ENCODE measurements at places on chromosomes 5 and 9.

- DNase-seq: peak; percentile 11
Measured at GRCh38 chr5:156420665-156421064, 93.7 kb downstream of the SGCD start.

DNA sequence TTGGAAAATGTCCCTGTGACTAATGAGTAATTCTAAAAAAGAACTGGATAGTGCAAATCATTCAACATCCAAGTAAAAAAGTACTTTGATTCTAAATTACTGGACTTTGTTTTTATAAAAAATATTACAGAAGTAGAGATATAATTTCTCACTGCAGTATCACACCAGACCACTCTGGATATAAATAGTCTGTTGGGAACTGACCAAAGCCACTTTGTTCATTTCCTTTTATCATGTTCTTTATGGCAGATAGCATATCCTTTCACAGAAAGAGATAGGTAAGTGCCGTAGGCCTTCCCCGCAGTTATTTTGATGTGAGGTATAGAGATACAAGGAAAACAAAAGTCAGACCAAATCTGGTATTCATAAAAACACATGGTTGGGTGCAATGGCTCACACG lies 827.4 kb upstream of the GRAMD2B start:
- no peak for DNase-seq

GRCh38 chr9:112921549-112921948 lies 30.9 kb upstream of the SLC46A2 start:
- DNase-seq: peak; percentile 26

- DNase-seq: peak; percentile 57
Measured at GRCh38 chr5:96229188-96229587, 203.9 kb downstream of the PCSK1 start.

- no peak for DNase-seq
Measured at GRCh38 chr9:63817622-63818518, 1467.1 kb downstream of the FOXD4L5 start.

DNA sequence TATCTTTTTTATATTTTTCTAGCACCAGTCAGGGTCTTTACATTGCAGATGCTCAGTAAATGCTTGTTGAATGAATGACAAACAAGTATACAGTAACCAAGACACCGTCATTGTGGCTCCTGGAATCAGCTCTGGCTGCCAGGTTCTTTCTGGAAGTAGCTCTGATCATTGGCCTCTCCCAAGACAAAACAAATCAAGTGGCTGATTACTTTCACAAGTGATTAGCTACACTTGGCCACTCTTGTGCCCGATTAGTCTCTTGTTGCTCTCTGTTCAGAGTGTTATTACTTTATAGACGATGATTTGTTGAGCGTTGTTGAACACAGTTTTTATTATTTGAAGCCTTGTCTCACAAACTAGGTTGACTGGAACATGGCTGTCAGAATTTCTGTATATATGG lies 119.6 kb upstream of the TLX3 start:
- no peak for DNase-seq

DNA sequence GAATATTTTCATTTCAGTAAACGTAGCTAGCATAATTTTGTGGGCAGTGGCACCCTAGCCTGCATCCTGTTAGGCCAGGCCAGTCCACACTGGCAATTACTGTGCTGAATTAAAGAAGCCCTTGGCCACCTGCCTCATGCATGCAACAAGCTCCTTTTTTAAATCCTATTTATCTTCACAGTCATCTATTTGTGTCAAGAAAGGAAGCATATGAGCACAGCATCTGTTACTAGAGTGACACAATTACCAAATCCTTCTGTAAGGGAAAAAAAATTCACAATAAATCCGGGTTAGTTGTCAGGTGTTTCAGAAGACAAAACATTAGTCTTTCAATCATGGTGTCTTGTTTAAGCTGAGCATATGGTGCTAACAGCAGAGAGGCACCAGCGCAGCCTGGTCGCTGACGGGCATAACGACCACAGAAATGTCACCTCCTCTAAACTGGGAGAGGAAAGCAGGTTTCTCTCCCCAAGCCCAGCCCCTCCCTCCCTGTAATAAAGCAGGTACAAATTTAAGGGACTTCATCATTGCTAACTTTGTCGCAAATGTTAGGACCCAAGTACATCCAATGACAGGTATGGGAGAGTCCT lies 520.6 kb downstream of the CTNND2 start:
- DNase-seq: no peak

DNA sequence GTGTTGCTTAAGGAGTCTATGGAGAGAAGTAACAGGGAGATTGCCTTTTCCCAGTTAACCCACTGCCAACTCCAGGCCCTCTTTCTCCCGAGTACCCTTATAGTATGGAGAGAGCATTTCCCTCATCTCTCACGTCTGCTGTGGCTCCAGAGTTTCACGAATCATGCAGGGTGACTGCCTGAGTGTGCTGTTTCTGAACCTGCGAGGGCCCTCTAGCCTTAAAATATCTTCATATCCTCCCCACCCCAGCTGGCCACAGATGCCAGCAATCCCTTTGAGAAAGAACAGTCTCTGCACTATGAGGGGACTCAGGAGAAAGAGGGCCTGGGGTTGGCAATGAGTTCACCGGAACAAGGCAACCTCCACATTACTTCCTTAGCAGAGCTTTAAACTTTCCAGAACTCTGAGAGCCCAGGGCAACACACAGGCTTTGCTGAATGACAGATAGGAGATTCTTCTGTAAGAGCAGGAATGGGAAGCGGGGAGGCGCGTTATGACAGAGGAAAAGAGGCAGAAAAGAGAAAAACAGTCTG lies 81.6 kb upstream of the ANKH start:
- no peak for DNase-seq

DNA sequence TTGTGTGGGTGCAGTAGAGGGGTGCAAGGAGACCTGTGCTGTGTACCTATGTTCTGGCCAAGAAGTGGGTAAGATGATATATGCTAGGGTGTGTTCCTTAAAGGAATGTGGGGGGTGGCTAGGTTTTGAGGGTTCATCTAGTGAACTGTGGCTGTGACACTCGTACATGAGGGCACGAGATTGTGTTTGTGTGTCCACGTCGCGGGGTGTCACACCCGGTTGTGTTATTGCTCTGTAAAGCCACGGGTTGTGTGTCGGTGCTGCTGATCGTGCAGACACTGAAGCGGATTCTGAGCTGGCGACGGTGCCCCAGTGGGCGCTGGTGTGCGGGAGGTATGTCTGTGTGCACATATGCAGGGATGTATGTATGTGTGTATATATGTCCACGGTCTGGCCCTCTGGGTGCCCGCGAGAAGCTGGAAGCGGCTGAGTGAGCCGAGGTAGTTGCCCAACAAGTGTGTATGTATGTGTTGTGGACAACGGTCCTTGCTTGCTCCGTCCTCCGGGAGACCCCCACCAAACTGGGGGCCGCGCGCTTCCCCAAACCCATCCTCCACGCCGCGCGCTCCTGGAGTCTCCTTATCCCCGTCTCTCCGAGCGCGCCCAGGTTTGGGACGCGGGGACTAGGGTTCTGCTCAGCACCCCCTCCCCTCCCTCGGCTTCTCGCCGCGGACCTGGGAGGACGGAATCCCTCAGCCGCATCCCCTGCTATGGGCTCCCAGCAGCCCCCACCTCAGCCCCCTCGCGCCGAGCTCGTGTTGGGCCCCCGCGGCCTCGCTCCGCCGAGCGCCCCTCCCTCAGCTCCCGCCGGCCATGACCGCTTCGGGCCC lies 639 bp downstream of the PCDH1 start:
- DNase-seq: no peak

DNA sequence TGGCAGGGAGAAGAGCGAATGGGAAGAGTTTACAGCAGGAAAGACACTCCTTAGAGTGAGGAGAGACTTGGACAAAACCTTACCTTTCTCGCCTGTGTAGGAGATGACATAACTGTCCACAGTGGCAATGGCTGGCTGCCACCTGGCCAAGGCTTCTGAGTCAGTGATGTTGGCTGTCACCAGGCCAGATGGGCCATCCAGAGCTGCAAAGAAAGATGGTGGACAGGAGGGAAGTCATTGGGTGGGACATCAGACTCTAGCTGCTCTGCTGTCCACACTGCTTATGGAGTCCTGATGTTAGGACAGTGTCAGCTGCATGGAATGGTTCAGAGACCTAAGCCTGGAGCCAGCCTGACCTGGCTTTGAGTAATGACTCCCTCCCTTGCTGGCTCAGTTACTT lies 79.8 kb downstream of the TNC start:
- no peak for DNase-seq

DNA sequence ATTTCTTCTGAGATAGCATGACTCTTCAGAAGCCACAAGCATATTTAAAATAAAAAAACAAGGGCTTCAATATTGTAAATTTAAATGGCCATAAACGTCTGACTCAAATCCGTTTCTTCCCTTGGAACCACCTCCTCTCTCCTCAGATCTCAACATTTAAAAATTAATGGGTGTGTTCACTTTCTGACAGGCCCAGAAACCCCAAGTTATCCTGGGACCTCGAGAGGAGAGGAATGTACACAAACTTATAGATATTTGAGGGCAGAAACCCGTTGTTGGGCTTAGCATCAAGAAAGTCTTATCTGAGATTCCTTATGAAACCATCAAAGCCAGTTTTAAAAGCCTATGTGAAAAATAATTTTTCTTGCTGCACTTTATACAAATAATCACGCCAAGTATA lies 29.2 kb downstream of the MLLT3 start:
- no peak for DNase-seq

GRCh38 chr9:89483592-89484474 lies 14.1 kb downstream of the SEMA4D start:
- DNase-seq: no peak

GRCh38 chr5:36948650-36949049 lies 72.1 kb downstream of the NIPBL start:
- DNase-seq: no peak

GRCh38 chr9:110183208-110184145 lies 24.5 kb downstream of the C9orf152 start:
- DNase-seq: peak; percentile 24

DNA sequence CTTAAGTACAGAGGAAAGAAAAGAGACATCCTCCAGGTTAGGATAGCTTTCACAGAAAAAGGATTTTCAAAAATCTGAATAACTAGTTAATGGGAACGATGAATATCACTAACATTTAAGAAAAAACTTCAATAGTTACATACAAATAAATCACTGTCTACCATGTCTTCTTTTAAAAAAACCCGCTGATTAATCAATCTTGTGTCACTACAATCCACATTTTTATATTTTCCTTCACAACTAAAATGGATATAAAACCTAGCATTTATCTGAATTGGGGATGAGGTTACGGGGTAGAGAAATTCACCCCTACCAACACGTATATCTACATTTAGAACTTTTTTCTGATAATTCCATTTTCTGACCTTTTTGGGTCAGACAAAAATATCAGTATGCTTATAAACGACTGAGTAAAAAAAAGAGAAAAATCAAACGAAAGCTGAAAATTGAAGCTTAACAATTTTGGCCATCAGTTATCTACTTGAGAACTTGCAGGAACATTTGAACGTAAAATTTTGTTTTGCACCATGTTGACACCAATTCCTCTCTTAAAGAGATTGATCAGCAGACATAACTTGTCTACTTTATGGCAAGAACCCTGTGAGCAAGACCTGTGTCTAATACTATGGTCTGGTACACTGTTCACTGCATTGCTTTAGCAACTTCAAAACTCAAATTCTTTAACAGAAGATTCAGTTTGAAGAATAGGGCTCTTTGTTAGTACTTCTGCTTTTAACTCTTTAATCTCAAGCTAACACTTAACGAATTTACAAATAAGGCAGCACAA lies 4.8 kb downstream of the NR3C1 start:
- no peak for DNase-seq

- DNase-seq: no peak
Measured at GRCh38 chr9:38359689-38360385, 32.7 kb upstream of the ALDH1B1 start.

DNA sequence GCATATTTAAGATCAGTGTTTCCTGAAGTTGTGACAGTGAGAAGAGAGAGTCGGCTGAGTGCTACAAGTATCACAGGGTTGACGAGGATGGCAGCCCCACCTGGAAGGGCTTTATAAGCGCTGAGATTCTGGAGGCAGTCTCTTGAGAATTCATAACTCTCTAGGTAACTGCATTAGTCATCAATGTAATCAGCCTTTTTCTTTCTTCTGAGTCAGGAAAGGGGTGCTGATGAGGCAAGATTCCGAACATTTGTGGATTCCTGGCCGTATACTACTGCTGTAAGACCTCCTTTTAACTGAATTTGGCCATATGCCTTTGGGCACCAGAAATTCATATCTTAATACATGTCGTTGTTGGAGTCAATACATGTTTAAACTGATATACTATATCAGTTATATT lies 6.6 kb upstream of the RNF20 start:
- no peak for DNase-seq

DNA sequence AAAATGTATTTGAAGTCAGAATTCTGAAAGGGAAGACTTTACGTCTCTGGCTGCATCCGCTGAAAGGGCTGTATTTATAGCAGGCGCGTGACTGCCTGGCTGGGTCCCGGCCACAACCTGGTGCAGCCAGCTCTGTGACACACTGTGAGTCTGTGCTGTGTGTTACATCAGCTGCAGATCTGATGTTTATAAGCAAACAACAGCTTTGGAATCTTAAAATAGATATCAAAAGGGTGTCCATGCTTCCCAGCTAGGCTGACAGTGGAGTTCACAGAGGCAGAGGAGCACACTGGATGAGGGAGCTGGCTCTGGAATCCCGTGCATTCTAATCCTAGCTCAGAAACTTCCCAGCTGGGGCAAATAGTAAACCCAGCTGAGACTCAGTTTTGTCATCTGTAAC lies 433.4 kb upstream of the BRINP1 start:
- peak; percentile 49 for DNase-seq

- DNase-seq: no peak
Measured at GRCh38 chr9:134945509-134946275, 28.0 kb upstream of the FCN1 start.

All from foreskin melanocyte (primary cell).